ENCODE measurements at places on chromosomes 16 and 17.

DNA sequence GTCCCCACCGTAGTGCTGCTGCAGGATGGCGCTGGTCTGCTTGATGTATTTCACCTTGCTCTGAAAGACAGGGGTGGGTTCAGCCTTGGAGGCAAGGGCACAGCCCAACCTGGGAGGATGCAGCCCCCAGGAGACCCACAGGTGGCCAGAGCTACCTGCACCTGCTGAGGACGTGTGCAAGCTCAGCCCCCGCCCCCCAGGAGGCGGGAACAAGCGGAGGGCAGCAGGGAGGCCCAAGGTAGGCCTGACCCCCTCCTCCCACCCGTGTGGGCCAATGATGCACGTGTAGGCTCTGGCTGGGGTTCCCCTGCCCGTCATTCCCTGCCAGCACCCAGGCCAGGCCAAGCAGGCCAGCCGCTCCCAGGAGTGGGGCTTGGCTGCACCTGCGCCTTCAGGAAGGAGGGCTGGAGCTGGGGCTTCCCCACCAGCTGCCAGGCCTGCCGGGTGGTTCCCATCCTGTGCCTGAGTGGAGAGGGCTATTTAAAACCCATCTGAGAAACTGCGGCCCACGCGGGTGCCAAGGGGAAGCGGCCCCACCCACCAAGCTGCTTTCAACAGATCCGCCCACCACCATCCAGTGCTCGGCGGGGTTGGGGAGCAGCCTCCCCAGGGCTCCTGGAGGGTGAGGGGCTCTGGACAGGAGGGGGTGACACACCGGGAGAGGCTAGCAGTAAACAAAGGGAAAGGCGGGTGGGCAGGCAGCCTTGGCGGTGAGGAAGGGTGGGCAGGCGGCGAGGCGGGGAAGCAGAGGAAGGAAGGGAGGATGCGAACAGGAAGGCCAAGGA, 3.8 kb downstream of the NTHL1 start:
- DNase-seq: no peak

- no peak for DNase-seq
Observed at GRCh38 chr17:81713004-81713555, 996 bp downstream of the SLC25A10 start.

DNA sequence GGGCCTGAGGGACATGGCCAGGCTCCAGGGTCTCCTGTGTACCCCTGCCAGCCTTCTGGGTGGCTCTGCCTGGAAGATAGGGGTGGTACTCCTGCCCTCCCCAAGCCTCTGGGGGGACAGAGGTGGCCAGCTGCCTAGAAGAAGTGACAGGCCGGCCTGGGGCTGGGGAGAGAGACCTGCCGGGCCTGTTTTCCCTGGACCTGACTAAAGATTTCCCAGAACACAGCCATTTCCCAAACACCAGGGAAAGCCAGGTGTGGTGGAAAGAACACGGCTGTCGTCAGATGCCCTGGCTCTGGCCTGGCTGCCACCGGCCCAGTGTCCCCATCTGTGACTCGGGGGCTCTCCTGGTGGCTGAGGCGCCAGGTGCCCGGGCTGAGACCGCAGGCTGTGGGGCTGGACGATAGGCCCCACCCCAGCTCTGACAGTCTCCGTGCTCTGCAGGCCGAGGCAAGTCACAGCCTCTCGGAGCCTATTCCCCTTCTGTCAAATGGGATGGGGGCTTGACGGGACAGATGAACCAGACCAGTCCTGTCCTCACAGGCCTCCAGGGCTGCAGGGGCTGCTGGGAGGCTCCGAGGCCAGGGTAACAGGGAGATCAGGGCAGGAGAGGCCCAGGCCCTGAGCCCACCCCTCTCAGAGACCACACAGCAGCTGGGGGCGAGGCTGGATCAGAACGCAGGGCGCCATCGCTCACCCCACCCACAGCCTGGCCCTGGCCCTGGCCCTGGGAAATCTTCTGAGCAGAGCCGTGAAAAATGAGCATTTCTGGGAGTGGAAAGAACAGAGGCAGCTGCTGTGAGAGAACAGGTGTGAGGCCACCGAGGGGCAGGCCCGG, 33.1 kb downstream of the CTU2 start:
- DNase-seq: no peak

GRCh38 chr16:77584205-77584859, 138.0 kb upstream of the NUDT7 start:
- DNase-seq: no peak

DNA sequence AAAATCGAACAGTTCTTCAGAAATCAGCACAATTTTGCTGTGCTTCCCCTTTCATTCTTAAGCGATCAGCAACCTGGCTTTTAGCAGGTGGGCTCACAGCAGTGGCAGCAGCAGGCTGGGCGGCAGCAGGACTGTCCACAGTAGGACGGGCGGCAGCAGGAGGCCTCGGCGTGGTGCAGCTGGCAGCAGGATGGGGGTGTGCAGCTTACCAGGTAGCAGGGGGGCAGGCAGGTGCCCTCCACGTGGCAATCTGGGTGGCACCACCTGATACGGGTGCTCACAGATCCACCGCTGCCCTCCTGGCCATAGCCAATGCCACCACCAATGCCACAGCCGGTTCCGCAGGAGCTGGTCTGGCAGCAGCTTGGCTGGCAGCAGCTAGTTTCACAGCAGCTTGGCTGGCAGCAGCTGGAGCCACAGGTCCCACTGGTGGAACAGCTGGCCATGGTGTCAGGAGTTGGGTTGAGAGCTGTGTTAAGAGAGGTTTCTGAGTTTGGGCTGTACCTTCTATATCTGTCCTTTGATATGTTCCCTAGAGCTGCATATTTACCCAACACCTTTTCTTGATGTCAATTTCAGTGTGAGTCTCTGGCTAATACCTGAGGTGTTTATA, at the start of gene KRTAP1-4:
Gene KRTAP1-4, minus strand, starts transcription at position 563 of the 613 bp plus-strand sequence. Its CDS starts 117 bp downstream, at position 446.
- no peak for DNase-seq

DNA sequence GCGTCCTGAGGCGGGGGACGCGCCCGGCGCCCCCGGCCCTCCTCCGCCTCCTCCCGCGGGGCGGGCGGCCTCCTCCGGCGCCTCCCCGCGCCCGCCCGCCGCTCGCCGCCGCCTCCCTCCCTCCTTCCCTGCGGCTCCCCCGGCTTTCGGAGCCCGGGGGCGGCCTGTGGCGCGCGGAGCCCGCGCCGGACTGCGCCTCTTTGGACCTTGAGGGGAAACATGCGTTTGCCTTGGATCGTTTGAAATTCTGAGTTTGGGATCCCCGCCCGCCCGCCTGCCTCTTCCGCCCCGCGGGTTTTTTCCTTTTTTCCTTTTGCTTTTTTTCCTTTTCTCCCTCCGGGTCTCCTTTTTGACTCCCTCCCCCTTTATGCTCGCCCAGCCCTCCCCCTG, 390 bp downstream of the ZNRF1 start:
- DNase-seq: peak; percentile 82

DNA sequence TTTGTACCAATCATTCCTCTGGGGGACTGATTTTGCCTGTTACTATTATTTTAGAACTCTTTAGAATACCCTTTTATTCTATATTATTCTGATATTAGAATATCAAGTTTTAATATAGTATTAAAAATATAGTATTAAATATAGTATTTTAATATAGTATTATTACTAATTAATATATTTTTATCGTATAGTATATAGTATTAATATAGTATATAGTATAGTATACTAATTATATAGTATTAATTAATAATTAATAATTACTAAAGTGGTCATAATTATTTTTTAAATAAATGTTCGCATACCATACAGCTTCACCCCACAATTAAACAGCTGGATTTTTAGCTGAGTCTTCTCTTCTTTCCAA, 73.3 kb downstream of the GNAO1 start:
- DNase-seq: no peak

- DNase-seq: no peak
Observed at GRCh38 chr17:31048780-31049179, 46.0 kb upstream of the NF1 start.

DNA sequence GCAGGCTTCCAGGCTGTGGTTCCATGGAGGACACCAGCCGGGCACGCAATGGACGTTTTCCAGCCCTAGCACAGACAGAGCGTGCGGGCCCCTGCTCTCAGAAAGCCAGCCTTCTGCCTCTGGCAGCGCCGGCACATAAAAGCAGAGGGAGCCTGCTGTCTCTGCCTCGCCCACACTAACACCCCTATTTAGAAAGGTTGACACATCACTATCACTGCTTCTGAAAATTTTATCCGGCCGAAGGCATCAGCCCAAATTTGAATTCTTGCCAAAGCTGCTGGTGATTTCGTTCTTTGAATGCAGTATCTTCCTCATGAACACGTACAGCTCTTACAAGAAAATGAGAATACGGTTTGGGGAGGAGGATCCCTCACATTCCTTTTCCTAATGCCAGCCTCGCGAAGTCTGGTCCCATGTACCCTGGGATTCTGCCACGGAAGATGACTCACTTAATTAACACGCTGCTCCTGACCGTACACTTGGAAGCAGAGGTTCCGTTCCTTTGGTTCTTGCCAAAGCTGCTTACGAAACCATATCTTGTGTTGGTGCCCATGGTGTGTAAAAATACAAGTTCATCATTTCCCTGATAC, 1.3 kb upstream of the RAB11FIP3 start:
- DNase-seq: peak; percentile 94

- no peak for DNase-seq
Observed at GRCh38 chr17:1744551-1745512, 2.2 kb downstream of the SERPINF2 start.

DNA sequence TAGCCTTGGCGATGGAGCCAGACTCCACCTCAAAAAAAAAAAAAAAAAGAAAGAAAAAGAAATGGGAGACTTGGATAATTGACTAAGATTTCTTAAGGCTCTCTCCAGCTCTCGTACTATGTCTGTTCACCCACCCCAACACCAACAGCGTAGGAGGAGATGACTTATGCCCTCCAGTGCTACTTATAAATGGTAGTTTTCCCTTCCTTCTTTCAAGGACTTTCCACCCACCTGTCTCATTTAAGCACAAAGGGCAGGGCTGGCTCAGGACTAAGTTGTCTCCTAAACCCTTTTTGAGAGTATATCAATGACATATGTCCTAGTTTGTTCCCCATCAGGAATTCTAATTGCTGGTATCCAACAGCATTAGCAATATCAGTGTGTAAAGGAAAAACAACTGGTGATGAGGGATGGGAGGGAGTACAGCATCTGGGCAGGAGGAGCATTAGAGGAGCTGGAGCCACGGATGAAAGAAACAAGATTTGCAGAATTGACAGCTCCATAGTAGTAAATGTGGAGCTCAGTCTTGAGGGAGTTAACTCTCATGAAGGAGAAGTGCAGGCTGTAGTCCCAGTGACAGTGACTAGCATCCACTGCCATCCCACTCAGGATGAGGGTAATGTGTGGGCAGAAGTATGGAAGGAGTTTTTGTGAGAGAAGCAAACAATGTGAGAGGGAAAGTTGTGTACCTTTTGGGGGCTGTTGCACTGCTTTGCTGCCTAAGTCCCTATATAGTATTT, 17.2 kb downstream of the UBE2Z start:
- no peak for DNase-seq

DNA sequence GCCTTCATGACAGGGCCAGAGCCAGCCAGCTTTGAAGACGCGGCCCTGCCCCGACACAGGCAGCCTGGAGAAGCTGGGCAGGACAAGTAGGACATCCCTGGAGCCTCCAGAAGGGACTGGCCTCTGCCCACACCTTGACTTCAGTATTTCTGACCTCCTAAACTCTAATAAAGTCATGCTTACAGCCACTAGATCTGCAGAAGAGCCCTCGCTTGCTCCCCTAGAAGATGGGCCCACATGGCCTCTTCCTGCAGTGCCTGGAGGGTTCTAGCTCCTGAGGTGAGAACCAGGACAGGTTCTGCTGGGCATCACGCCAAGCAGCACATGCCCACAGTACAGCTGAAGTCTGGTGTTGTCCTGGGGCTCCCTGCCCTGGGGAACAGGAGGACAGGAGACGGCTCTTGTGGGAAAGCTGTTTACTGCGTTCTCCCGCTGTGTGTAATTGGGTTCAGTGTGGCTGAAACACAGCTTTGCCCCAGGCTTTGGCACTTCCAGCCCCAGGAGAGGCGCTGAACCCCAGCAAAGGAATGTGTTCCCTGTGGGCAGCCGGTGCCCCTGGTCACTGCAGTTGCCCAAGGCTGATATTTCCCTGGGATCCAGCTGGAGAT, 2.6 kb downstream of the APRT start:
- DNase-seq: no peak

GRCh38 chr17:75795820-75796607, 11.4 kb downstream of the UNK start:
- no peak for DNase-seq

DNA sequence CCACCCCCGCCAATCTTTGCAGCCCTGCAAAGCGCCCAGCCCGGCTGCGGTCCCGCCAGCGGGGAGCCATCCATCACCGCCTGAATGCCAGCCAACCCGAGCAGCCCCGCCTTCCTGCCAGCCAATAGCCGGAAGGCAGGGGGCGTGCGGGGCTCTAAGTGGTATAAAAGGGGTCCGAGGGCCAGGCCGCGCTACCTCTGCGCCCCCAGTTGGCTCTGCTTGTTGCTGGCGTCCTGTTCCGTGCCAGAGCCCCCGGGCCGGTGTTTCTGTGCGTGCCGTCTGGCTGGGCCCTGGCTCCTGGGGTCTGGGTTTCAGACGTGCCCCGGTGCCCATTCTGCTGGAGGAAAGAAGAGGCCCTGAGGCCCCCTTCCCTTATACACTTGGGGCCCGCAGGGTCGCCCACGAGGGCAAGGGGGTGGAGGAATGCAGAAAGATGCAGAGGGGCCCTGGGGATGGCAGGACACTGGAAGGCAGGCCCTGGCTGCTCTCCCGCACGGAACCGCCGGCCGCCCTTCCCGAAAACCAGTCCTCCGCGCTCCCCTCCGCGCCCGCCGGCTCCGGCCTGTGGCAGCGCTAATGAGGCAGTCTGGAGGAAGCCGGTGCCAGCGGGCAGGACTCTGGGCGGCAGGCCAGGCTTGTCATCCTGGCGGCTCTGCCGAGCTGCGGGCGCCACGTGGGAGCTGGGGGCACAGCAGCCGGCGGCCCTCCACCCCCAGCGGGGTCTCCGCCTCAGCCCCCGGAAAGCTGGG, 14.0 kb downstream of the COPZ2 start:
- no peak for DNase-seq

GRCh38 chr16:23288726-23289512, 13.2 kb upstream of the SCNN1B start:
- DNase-seq: no peak

DNA sequence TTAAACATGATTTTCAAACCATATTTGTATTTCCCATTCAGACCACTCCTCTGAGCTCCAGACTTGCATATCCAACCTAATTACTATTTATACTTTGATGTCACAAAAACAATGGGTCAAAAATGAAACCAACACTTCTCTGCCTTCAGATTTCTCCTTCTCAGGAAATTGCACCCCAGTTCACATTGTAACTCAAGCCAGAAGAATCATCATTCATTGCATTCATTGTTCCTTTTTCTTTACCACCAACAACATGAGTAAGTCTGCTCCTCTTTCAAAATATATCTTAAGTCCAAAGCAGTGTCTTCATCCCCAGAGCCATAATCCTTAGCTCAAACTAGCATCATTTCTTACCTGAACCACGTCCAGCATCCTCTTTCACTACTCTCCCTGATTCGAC, 2.6 kb upstream of the AKAP1 start:
- no peak for DNase-seq

- no peak for DNase-seq
Observed at GRCh38 chr16:12092544-12092921, 116.0 kb downstream of the SNX29 start.

DNA sequence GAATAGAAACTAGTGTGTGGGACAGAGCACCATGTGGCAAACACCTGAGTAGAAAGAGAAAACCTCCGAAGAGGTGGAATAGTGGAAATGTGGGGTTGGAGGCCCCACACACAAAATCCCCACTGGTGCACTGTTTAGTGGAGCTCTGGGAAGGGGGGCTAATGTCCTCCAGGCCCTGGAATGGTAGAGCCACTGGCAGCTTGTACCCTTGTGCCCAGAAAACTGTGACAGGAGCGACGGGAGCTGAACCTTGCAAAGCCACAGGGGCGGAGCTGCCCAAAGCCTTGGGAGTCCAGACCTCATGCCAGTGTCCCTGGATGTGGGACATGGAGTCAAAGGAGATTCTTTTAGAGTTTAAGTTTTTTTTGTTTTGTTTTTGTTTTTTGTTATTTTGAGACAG, 50.6 kb downstream of the RNF112 start:
- no peak for DNase-seq
